ENCODE measurements at places on chromosomes 16 and 17. TPM values are rescaled to one million over a fixed set of nuclear protein-coding genes. Genes with fewer than 3 reads are reported as not detected.
A peak's percentile ranks its signal among the peaks of the same experiment; 100 is the strongest.

PIK3R5 gene
- 12.3 TPM for polyA plus RNA-seq

PAQR4 gene
- polyA plus RNA-seq = 2.1 TPM

GRCh38 chr17:62219221-62219899 is 154.3 kb upstream of the MED13 start:
- no peak for DNase-seq

DNA sequence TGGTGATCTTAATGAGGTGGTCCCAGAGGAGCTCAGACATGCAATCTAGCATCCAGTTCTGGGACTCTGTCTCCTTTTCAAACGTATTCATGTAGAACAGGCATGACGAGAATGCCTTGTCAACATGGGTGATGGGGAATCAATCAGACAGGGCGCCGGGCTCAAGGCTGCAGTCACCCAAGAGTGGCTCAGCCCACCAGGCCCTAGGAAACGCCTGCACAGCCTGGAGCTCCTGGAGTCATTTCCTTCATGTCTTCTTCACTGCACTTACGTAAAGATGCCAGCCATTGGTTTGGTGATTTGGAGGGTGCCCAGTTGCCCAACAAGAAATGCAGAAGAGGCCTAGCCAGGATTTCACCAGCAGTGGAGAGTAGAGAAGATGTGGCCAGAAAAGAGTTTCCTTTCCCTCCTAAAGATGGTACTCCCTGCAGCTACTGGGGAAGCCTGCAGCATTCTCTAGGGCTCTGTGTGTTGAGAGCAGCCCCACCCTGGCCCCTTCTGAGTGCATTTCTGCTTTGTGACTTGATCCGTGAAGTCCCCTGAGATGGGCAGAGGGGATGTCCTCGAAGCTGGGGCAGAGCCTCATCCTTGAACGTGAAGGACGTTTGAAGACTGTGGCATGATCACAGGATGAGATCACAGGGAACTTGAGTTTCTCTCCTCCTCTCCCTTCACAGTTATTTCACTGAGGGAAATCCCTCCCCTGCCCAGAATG is 24.0 kb upstream of the STH start:
- DNase-seq = peak; percentile 69

- no peak for DNase-seq
Measured at GRCh38 chr16:8872967-8873865, 4.4 kb upstream of the CARHSP1 start.

DNA sequence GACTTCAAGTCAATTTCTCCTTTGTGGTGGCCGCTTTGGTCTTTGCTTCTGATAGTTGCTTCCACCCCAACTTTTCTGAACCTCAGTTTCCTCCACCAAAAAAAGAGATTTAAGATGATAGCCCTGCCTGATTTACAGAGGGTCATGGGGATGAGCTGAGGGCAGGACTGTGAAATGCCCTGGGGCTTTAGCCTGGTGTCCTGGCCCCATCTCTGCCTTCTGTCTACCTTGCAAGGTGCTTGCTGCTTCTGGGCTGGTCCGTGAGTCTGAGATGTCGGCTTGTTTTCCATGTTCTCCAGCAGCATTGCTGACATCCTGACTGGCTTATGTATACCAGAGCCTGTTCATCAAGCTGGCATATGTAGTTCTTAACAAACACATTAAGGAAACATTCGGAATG is 191.9 kb upstream of the MPHOSPH6 start:
- DNase-seq = no peak

Data from spleen (tissue), 13 donors.